Adipocyte (in vitro differentiated cells): ENCODE measurements at places on chromosomes 11 and 22.

DNA sequence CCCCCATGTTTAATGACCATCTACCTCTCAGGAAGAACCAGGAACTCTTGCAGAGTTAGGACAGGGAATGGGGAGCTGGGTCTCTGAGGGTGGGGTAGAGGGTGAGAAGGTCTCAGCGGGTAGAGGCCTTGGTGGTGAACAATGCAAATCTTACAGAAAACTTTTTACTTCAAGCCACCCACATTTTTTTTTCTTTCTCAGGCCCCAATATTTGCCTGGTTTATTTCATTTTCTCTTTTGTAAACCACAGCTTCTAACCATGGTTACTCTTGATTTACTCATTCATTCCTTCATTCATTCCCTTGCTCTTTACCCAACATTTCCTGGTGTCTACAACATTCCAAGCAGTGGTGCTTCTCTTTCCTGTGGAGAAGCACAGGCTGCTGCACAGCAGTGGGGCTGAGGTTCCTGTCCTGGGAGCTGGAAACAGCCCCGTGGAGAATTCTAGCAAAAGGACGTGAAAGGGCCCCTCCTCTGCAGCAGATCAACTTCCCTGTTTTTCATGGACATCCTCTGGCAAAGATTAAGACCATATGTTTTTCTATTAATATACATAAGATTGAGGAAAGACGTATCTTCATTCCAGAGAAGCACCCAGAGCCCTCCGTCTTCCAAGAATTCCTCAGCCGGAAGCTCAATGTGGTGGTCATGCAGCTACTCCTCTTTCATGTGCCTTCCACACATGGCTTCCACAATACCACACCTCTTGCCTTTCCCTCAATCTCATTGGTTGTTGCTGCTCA is 224.4 kb upstream of the SESN3 start:
- no peak for DNase-seq

DNA sequence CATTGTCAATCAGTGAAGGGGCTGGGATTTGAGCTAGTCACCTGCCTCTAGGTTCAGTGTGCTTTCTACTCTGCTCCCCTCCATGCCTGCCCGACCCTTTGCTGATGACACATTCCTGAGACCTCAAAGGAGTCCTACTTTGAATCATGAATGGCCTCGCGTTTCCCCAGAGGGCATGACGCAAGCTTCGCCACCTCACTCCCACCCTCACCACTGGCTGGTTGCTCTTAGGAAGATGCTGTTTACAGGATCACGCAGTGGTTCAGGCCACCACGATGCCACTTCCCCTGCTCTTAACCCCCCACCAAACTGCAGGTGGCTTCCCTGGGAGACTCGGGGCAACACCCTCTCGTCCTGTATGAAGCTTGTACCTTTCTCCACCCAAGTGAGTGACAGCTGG is 62.9 kb upstream of the B3GAT1 start:
- DNase-seq = no peak

DNA sequence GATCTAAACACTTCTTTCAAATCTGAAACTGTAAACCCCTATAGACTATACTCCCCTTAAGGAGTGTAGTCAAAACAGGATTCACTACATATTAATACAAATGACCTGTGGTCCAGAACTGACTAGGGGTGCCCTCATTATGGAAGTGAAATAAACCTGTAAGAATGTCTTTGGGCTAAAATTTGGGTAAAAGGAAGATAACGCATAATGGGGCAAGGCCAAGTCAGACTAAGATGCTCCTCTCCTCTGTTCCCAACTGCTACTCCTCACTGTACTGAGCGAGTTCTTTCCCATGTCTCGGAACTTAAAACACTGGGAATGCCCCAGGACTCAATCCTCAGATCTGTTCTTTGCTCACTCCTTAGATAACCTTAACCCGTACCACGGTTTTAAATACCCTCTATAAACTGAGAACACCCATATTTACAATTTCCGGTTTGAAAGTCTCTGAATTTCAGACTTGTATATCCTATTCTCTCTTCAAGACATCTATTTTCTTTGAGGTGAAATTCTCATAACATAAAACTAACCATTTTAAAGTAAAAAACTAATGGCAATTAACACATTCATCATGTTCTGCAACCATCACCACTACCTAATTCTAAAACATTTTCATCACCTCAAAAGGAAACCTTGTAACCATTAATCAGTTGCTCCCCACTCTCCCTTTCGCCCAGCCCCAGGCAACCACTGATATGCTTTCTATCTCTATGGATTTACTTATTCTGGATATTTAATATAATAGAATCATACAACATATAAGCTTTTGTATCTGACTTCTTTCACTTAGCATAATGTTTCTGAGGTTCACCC is 4.0 kb downstream of the THAP12 start:
- no peak for DNase-seq

DNA sequence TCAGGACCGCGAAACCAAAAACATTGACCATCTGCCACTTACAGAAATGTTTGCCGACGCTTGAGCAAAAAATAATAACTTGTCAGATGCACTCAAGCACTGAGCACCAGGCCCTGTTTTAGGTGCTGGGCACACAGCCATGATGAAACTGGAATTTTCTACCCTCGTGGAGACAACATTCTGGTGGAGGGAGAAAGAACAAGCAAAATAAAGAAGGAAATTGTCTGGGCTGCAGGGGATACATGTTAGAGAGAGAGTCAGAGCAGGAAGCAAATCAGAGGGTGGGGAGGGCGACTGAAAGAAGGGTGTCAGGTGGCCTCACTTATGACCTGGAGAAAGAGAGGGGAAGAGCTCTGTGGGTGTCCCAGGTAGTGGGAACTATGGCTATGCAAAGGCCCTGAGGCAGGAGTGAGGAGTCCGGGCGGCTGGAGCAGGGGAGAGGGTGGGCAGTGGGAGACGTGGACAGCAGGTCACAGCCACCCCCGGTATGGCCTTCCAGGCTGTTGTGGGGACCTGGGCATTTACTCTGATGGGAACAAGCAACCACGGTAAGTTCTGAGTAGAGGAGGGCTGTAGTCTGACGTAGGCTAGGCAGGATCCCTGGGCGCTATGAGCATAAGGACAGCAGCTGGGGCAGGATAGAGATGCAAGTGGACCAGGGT is 78.8 kb downstream of the MYEOV start:
- no peak for DNase-seq

GRCh38 chr11:46541593-46542371 is 52.0 kb downstream of the AMBRA1 start:
- DNase-seq = no peak

- DNase-seq = peak; percentile 76
Measured at GRCh38 chr22:50267591-50268390, 2.4 kb downstream of the MAPK11 start.
